ENCODE measurements at places on chromosomes 2 and 18.

DNA sequence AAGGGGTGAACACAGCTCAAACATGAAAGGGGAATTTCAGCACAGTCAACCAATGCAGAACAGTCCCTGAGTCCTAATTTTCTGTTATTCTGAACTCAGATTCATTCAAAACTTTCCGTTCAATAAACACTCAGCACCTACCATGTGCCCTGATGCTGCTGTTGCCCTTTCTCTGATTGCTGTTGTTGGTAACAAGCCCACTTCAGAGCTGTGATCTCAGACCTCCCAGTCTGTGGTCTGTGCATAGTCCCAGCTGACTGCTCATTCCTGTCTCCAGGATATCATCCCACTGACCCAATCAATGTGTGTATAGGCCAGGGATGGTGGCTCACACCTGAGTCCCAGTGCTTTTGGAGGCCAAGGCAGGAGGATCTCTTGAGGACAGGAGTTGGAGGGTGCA is 82.7 kb upstream of the SLC35G4 start:
- DNase-seq, result no peak

GRCh38 chr2:186456941-186457340 is 29.1 kb upstream of the ZC3H15 start:
- DNase-seq, result no peak

GRCh38 chr2:224613543-224614286 is 28.6 kb upstream of the CUL3 start:
- no peak for DNase-seq

GRCh38 chr2:190847504-190848081 is 33.0 kb upstream of the GLS start:
- DNase-seq, result no peak

GRCh38 chr2:126448611-126449010 is 207.3 kb upstream of the GYPC start:
- DNase-seq, result no peak

- no peak for DNase-seq
Measured at GRCh38 chr2:110847651-110848050, 115.3 kb downstream of the ACOXL start.

- no peak for DNase-seq
Measured at GRCh38 chr2:227394401-227394800, 6.7 kb upstream of the SCYGR1 start.

GRCh38 chr2:58521803-58522554 is 280.9 kb upstream of the FANCL start:
- no peak for DNase-seq

DNA sequence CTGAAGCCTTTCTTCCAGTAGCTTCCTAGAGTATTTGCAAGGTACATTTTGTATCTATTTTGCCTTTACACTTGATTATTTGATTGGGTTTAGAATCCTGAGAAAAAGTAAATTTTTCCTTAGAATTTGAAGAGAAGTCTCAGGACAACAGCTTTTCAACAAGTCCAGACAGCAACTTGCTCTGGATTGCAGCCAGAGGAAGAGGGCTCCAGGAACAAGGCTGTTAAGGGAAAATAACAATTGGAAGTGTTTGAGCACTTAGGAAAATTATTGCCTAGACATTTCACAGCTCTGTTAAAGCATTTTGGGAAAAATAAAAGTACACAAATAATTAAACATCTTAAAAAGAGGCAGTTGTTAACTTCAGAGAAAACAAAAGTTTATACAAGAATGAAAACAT is 58.3 kb upstream of the RAPGEF4 start:
- DNase-seq, result no peak

DNA sequence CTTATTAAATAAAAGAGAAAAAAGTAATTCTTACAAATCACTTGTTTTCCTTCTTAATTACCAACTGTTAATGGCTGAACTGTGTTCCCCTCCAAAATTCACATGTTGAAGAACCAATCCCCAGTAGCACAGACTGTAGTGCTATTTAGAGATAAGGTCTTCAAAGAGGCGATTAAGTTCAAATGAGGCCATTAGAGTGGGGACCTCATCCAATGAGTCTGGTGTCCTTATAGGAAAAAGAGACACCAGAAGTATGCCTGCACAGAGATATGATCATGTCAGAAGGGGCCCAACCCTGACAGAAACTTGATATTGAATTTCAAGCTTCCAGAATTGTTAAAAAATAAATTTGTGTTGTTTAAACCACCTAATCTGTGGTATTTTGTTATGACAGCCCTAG is 89.8 kb downstream of the MEMO1 start:
- no peak for DNase-seq

GRCh38 chr2:46984642-46985476 is 69.3 kb upstream of the MCFD2 start:
- no peak for DNase-seq

All from smooth muscle cell of the brain vasculature (primary cell).